ENCODE measurements at places on chromosomes 4 and X. TPM values are rescaled to one million over a fixed set of nuclear protein-coding genes. Genes with fewer than 3 reads are reported as not detected.

- H3K36me3 ChIP-seq = no peaks in the 10 kb centered on the region
- no peak for DNase-seq
- H3K27ac ChIP-seq = no peak overlapping the region
- no peaks in the 10 kb centered on the region for H3K4me1 ChIP-seq
- H3K4me3 ChIP-seq = no peak overlapping the region
Measured at GRCh38 chr4:10981096-10981495, 296.5 kb upstream of the CLNK start.

GRCh38 chr4:144985531-144985930 is 112.5 kb downstream of the ANAPC10 start:
- H3K36me3 ChIP-seq = no peaks in the 10 kb centered on the region
- no peak for DNase-seq
- H3K27ac ChIP-seq = no peak overlapping the region
- no peaks in the 10 kb centered on the region for H3K4me1 ChIP-seq
- no peak overlapping the region for H3K4me3 ChIP-seq
- no peaks in the 10 kb centered on the region for H3K27me3 ChIP-seq

Gene XK
- 0.66 TPM for total RNA-seq

Gene DIPK2B
- total RNA-seq = 12.2 TPM

Gene PCDH19
- total RNA-seq = 1.6 TPM
